Diencephalon (tissue), 1 donor: ENCODE measurements at places on chromosomes 4 and X. TPM values are rescaled to one million over a fixed set of nuclear protein-coding genes. Genes with fewer than 3 reads are reported as not detected.

PPP2R2C gene
- 111 TPM for total RNA-seq

GPC3 gene
- total RNA-seq, result 11.8 TPM

C1QTNF7 gene
- total RNA-seq, result 0.69 TPM

HTN1 gene
- total RNA-seq, result not detected
